RPMI7951 (cell line): ENCODE measurements at places on chromosomes 7 and 10. TPM values are rescaled to one million over a fixed set of nuclear protein-coding genes. Genes with fewer than 3 reads are reported as not detected.

DNA sequence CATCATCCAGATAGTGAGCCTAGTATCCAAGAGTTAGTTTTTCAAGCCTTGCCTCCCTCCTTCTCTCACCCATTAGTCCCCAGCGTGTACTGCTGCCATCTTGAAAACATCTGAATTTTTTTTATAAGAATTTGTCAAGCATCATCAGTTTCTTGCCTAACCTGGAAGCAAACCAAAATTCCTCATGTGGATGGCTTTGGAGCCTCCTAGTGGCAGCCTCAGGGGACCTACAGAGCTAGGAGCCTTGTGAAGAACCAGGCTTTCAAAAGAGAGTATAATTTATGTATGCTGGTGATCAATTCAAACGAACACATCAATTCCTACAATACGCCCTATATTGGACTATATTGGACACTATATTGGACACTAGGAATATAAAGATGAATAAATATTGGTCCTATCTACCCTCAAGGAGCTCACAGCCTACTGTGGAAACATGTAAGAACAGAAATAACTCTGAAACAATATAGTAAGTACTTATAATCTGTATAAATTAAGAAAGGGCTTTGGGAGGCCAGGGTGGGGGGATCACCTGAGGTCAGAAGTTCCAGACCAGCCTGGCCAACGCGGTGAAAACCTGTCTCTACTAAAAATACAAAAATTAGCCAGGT lies 63.4 kb downstream of the HPSE2 start:
- peak; percentile 4 for DNase-seq

DNA sequence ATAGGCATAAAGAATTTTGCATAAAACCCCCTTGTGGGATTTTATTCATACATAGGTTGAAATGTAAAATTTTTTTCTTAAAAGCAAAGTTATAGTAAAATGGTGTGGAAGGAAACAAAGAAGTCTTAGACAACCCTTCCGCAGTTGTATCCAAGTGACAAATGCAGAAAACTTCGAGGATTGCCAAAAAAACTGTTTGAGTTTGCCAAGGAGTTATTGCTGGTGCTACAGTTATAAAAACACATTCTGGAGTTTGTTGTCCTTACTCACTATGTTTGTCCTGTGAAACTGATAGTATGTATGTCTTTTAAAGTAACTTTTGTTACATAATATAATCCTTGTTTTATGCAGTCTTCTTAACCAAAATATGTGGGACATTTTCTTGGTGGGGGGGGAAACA lies 120.3 kb downstream of the FOXP2 start:
- DNase-seq, result no peak

DNA sequence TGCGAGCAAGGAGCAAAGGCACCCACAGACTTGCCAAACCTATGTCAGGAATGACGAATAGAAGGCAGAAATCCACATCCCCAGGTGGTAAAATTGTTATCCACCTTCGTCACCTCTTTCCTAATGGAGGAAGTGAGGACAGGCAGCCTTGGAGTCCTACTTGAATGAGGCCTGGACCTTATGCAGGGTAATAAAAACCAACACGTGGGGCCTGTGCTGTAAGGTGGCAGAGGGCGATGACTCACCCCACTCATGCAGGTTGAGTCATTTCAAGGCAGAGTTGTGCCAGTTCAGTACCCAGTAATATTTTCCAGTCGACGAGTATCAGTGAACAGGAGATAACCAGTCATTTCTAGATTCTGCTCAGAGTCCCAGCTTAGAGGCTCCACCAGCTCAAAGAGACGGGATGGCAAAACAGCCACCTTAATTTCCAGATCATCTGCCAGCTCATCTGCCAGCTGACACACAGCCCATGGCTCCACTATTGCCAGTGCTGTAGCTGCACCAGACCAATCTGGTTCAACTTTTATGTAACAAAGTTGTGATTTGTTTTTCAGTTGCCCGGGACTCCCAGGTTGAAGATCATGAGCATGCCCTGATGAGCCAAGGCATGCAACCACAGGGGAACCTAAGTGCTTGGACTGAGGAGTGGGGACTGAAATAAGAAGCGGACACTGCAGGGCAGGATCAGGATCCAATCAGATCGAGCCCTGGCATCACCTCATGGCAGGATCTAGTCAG lies 176.2 kb upstream of the ITGB1 start:
- peak; percentile 97 for DNase-seq

DNA sequence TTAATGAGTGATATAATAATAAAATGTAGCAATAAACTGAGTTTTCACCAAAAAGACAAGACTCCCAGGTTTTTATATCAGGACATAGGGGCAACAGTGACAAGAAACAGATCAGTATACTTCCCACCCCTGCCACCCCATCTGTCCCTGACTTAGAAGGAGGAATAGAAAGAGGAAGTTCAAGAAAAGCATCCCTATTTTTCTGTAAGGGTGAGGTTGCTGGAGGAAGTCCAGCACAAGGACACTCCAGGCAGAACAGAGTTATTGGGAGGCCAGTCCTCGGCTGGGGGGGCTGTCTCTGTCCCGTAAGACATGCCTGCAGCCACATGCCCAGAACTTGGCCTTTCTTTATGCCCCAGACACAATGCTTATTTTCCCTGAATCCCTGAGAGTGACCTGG lies 16.5 kb upstream of the TLX1 start:
- no peak for DNase-seq

- no peak for DNase-seq
Measured at GRCh38 chr10:45442251-45442650, 68.2 kb downstream of the ALOX5 start.

- no peak for DNase-seq
Measured at GRCh38 chr7:28088032-28088431, 92.6 kb downstream of the JAZF1 start.

GRCh38 chr10:117272195-117273076 lies 31.5 kb downstream of the SLC18A2 start:
- no peak for DNase-seq

DNA sequence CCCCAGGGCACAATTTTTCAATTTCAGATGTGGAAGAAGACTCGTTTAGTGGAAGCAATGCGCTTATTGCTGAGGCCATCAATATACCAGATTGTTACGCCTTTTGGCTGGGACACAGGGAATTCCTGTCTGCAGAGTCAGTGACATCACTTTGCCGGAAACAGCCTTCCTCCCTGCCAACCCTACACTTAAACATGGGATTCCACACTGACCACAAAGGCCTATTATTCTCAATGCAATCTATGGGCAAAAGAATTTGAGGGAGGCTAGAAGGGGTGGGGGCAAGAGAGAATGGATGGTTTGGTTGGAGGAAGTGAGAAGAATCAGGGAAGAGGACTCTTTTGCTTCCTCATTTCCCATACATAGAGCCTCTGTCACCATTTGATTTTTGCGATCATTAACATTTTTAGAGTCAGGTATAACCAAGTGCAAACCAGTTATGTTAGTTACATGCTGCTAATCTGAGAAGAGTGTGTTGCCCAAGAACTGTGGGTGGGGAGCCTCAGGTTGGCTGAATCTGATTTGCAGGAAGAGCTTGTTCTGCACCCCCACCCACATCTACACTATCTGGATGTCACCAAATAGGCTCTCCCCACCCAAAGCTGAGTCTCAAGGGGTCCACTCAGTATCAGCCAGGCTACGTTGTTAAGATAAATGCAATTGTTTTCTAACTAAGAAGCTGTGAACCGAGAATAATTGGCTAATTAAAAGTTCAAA lies 58.2 kb downstream of the ENTPD1 start:
- DNase-seq, result peak; percentile 65

- DNase-seq, result no peak
Measured at GRCh38 chr10:20841419-20841818, 55.7 kb downstream of the NEBL start.

GRCh38 chr7:121803039-121803438 lies 69.9 kb upstream of the PTPRZ1 start:
- peak; percentile 15 for DNase-seq

DNA sequence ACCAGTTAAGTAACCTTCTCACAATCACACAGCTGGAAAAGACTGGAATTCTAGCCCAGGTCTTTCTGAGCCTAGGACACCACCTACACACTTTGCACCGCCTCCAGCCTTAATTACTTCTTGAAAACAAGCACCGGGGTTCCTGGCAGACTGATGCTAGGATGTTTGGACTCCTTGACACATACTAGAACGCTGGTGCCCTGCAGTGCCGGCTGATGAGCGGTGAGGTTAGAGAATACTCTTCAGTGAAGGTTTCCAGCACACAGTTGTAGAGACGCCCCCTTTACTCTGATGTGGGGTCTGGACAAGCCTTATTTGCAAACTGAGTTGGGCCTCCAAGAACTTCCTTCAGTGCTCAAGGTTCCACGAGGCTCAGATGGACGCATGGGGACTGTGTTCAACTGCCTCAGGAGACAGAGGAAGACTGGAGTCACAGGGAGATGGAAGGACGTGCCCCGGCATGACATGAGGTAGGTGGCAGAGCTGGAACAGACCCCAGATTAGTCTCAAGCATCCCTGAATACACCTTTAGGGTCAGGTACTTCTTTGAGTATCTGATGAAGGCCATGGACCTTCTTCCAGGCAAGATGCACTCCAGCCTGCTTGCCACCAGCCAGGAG lies 89.6 kb downstream of the COBL start:
- no peak for DNase-seq

DNA sequence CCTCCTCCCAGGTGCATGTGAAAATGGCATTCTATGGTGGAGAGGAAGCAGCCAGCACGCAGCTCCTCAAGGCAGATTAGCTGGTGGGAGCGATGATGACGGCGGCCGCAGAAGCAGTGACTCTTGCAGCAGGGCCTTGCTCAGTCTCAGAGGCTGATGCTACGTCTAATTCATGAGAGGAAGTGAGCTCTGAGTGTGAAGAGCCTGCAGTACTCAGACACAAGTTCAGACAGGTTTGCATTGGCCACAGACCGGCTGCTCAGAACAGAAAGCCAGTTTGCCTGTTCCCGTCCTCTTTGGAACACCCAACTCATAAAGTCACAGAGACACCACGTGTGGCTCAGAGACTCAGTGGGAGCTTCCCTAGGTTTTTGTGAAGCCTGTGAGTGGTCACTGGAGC lies 136.5 kb downstream of the ADARB2 start:
- no peak for DNase-seq

- DNase-seq, result peak; percentile 59
Measured at GRCh38 chr7:88218836-88219605, 817 bp downstream of the SRI start.

The UFSP1 gene
- total RNA-seq, result 2.7 and 2.9 TPM in 2 replicates

The C7orf57 gene
- 0.59 and 1.4 TPM in 2 replicates for total RNA-seq

The NHLRC2 gene
- 9.1 and 12.3 TPM in 2 replicates for total RNA-seq

The ADRA2A gene
- 0.10 and 0.24 TPM in 2 replicates for total RNA-seq

The CRYGN gene
- not detected in 2 replicates for total RNA-seq

The LEP gene
- total RNA-seq, result not detected in 2 replicates
